ENCODE measurements at places on chromosomes 4 and X.

GRCh38 chrX:49845701-49846403 lies 16.7 kb downstream of the PAGE4 start:
- no peak for DNase-seq

- no peak for DNase-seq
Measured at GRCh38 chr4:173317004-173317403, 17.2 kb downstream of the HMGB2 start.

DNA sequence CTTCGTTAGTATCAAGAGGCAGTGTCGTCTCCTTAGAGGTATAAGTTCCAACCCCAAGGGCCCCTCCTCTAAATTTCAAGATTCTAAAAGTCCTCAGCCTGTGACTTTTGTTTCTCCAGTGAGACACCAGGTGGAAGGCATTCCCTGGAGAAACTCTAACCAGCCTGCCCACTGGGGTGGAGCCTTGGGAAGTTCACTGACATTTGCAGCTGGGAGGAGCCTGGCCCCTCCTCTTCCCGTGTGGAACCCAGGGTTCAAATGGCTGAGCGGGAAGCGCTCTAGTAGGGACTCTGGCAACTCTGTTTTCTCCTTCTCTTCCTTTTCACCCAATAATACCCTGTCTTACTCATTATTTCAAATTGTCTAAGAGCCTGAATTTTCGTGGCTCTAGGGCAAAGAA lies 325.0 kb downstream of the TLL1 start:
- no peak for DNase-seq

DNA sequence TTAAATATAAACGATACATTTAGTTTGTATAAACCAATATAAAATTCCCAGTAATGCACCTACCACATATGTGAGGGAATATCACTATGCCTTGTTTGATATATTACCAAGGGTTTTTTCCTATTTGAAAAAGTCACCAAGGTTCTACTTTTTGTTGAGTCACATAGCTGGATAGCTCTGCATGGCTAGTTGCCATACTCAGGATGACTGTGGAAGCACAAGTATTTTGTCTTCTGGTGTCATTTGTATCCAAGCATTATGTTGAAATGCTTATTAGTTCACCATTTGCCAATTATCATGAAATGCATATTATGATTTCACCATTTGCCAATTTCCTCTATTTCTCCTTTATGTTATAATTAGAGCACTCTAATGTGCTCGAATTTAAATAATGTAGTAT lies 162.7 kb upstream of the TTC29 start:
- no peak for DNase-seq

GRCh38 chr4:25402521-25402920 lies 25.5 kb downstream of the ANAPC4 start:
- no peak for DNase-seq

DNA sequence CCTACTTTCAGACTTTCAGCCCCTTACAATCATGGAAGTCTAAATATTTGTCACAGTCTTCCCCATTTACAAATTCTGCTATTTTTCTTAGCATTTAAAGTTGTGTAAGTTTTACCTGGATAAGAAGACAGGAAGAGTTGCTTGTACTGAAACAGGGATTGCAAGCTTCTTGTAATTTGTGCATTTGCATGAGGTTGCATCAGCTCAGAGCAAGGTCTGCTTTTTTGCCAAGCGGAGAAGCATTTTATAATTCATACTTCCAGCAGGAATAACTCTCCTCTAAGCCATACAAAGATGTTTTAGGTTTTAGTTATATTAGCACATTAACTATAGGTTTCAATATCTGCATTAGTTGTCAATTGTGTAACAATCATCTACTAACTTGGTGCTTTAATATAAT lies 922.0 kb upstream of the PABPC4L start:
- DNase-seq: no peak

GRCh38 chr4:182074810-182075209 lies 168.4 kb upstream of the TENM3 start:
- no peak for DNase-seq

DNA sequence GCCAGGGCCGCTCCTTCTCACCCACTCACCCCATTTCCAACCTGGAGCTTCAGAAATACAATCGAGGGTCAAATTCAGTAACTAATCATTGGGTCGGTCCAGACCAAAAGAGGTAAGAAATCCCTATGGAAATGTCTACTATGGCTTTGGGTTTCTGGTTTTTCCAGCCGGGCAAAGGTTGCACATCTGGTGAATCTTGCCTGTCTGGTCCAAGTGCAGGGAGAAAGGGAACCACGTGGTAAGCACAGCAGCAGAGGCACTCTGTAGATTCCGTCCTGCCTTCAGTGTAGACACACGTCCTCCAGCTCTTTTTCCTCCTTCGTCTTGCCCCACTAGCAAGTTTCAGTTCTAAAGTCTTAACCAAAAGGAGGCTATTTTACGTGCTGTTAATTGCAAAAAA lies 218.0 kb upstream of the JADE1 start:
- DNase-seq: no peak

DNA sequence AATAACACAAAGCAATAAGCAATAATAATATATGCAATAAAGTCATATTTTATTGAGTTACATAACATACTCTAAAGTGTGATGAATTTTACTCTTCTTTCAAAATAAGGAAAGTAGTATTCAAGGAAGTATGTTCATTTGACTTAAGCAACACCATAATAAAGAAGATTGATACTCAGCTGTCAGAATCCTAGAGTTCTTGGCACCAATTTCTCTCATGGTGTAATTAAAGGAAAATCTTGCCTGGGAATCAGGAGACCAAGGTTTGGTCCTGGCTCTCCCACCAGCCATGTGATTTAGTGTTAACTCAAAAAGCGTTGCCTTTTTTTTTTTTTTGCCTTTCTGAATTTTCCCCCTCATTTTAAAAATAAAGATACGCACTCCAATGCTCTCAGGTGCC lies 17.1 kb downstream of the MYOZ2 start:
- no peak for DNase-seq

- no peak for DNase-seq
Measured at GRCh38 chr4:180203349-180203748, 2039.9 kb upstream of the TENM3 start.

- no peak for DNase-seq
Measured at GRCh38 chr4:35087218-35087617, 1157.1 kb downstream of the ARAP2 start.

DNA sequence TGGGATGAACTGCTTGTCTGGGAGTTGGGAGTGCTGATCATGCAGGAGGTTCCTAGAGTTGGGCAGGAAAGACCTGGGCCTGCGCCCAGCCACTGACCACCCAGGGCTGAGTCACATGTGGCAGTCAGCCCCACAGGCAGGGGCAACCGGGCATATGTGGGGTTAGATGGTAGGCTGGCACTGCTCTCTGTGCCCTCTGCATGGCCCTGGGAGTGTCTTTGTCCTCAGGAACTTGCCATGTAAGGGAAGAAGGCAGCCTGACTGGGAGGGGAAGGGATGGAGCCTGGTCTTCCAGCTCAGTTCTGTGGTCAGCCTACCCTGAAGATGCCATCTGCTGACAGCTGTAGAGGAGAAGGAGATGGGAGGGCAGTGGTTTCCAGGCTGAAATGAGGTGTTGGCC lies 70.2 kb upstream of the EFNB1 start:
- no peak for DNase-seq

GRCh38 chrX:118720058-118720707 lies 7.2 kb upstream of the IL13RA1 start:
- no peak for DNase-seq

- DNase-seq: no peak
Measured at GRCh38 chrX:97330151-97330550, 446.4 kb downstream of the RPA4 start.

DNA sequence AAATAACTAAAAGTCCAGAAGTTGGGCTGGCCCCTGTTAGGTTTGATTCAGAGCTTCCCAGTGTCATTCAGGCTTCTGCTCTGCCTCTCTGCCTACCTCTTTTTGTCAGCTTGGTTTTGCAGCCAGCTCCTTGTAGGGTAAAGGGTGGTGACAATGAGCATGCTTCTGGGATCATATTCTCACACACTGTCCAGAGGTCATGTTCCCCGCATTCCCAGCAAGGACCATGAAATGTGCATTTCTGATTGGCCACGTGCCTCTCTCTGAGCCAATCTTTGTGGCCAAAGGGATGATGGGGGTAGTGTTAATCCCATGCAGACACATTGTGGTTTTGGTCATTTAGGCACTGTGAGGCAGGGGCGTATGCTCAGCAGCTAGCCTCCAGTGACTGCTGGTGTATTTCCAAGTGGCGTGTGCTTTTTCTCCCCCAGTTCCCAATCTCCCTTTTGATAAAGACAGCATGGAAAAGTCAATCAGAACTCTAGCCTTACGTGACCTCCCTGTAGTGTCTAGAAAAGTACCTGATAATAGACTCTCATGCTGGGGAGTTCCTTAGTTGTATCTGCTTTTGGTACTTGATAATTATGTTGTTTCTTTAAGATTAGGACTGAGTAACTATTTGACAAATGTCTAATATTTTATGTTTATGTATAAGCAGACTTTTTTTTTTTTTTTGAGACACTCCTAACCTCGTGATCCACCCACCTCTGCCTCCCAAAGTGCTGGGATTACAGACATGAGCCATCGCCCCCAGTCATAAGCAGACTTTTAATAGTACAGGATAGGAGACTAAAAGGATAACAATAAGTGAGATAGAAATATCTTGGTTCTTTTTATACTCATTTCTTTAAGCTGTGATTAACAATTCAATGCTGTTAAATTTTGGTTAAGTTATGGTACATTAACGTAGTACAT lies 57.8 kb downstream of the KIAA0232 start:
- no peak for DNase-seq

DNA sequence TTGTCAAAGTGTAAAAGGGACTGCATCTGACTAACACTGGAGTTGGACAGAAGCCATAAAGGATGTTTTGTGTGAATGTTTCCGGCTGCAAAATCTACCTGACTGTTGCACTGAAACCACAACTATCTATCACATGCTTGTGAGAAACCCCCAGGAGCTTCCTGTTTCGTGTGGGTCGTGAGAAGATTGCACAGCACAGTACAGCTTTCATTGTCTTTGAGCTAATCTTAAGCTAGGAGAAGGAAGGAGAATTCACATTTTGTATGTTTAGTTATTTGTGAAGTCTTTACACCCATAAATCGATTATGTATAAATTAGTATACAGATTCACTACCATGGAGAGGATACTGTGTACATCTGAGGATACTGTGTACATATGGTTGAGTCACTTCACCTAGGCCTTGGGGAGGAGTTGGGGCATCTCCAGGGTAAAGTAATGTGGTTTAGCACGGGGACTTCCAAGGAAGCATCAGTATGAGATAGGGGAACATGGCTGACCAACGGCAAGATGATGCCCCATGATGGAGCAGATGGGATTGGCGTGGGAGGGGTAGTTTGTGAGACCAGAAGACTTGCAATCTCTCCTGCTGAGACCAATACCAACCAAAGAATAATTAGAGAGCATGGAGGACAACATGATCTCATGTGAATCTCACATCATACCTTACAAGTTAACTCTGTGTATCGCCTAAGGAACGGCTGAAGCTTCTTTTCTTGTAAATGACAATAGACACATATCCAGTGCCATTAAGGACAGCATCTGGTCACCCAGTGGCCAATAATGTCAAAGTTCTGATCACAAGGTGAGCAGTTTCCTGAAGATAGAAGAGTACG lies 43.1 kb upstream of the FAM9C start:
- DNase-seq: no peak

DNA sequence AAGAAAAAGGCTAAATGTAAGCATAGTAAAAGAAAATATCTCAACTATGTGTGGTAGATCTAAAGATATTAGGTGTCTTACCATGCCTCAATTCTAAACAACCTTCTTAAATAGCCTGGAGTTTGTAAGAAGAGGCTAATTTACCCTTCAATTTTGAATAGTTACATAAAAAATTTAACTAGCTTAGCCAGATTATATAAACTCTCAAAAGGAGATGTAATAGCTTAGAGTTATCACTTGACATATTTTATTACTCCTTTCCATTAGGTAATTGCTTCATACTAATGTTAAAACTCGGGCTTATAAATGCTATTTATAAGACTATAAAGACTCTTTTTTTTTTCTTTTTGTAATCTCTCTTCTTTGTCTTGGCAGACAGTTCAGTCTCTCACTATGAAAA lies 297.5 kb upstream of the PABPC4L start:
- DNase-seq: no peak

- no peak for DNase-seq
Measured at GRCh38 chrX:135200297-135200696, 29.1 kb upstream of the CT55 start.

- DNase-seq: no peak
Measured at GRCh38 chrX:48676893-48677270, 6.7 kb upstream of the WAS start.

DNA sequence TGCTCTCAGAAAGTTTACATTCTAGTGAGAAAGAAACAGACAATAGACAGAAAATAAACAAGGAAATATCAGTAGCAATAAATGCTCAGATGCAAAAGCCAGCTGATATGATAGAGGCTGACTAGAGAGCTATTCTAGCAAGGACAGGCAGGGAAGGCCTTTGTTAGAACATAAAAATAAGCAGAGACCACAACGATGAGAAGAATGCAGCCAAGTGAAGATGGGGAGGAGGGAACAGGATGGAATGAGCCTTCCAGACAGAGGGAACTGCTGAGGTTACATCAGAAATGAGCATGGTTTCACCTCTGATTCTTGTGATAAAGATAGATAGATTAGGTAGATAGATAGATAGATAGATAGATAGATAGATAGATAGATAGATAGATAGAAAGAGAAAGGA lies 7.6 kb upstream of the SOWAHB start:
- DNase-seq: no peak

- no peak for DNase-seq
Measured at GRCh38 chr4:36854554-36854953, 390.0 kb upstream of the NWD2 start.
